ENCODE measurements at places on chromosomes 4 and X.

- no peak for DNase-seq
Observed at GRCh38 chrX:44020693-44021092, 47.5 kb upstream of the NDP start.

DNA sequence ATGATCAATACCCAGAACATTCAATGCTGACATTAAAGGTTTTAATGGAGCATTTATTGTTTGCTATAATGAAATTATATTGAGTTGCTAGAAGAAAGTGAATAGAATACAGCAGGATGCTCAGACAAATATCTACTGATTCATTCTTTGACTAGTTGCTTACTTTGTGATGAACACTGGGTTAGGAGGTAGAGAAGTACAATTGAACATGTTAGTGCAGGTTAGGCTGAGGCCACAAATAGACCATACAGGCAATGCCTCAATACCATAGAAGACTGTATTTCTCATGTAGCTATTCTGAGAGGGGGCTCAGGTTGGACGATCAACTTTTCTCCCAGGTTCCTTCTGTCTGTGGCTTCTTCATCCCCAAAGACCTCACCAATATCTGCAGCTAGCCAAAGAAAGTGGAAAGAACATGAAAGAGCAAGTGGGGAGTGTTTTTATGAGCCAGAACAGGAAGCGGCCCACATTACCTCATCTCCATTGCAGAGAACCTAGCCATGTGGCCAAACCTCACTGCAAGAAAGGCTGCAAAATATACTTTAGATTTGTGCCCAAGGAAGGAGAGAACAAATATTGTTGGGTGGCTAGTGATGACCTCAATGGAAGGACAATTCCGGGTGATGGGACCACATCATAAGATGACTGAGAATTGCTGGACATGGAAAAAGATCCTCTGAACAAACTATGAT, 180.3 kb upstream of the GATB start:
- DNase-seq, result no peak

- DNase-seq, result no peak
Observed at GRCh38 chr4:38160487-38161207, 200.4 kb downstream of the PTTG2 start.

- no peak for DNase-seq
Observed at GRCh38 chr4:8306511-8307021, 37.0 kb downstream of the HTRA3 start.
